ENCODE measurements at places on chromosomes 5 and 9.

DNA sequence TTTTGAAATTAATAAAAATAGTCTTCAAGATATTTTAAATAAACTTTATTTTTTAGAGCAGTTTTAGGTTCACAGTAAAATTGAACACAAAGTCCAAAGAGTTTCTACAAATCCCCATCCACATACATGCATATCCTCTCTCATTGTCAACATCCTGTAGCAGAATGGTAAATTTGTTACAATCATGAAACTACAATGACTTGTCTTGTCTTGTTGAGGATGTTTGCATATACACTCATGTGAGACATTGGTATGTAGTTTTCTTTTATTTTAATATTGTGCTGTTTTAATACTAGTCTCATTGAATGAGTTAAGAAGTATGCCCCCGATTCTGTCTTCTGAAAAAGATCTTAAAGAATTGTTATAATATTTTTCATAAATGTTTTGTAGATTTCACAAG lies 447.0 kb upstream of the EDIL3 start:
- no peak for DNase-seq

GRCh38 chr9:89822996-89823395 lies 218.2 kb downstream of the GADD45G start:
- no peak for DNase-seq

- no peak for DNase-seq
Observed at GRCh38 chr5:71633255-71634155, 46.4 kb downstream of the MCCC2 start.

DNA sequence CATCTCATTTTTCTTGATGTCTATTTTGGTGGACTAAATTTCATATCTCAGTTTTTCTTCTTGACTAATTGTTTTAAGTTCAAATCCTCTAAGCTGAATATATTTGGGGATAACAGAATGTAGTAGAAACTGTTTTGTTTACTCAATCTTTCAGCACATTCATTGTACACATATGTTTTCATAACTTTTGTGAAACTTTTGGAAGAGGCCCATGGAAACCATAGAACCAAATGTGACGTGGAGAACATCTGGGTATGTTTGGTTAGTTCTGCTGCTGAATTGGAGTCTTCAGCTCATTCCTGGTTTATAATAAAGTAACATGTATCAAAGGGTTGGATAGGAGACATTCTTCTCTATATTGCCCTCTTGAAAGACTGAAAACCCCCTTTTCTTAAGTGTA lies 88.4 kb downstream of the CCDC171 start:
- DNase-seq = no peak

DNA sequence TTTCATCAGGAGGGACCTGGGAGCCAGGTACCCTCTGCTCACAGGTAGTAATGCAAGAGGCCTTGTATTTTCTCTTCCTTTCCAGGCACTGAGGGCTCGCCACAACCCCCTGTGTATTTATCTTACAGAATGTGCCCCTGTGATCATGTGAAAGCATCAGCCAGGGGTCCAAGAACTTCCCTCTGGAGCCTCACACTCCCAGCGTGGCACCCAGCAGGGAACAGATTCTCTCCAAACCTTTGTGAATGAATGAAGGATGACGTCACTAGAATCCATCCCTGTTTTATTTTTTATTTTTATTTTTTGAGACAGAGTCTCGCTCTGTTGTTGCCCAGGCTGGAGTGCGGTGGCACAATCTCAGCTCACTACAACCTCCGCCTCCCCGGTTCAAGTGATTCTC lies 107.3 kb upstream of the IER5L start:
- peak; percentile 8 for DNase-seq

GRCh38 chr5:3181671-3182070 lies 414.0 kb upstream of the IRX1 start:
- no peak for DNase-seq

GRCh38 chr9:112655668-112656067 lies 62.2 kb downstream of the INIP start:
- DNase-seq = no peak

- no peak for DNase-seq
Observed at GRCh38 chr5:173648308-173648866, 31.9 kb upstream of the BOD1 start.

- DNase-seq = no peak
Observed at GRCh38 chr5:176884571-176884890, 14.6 kb downstream of the HK3 start.

GRCh38 chr9:113803811-113804589 lies 72.1 kb upstream of the ZNF618 start:
- DNase-seq = no peak

DNA sequence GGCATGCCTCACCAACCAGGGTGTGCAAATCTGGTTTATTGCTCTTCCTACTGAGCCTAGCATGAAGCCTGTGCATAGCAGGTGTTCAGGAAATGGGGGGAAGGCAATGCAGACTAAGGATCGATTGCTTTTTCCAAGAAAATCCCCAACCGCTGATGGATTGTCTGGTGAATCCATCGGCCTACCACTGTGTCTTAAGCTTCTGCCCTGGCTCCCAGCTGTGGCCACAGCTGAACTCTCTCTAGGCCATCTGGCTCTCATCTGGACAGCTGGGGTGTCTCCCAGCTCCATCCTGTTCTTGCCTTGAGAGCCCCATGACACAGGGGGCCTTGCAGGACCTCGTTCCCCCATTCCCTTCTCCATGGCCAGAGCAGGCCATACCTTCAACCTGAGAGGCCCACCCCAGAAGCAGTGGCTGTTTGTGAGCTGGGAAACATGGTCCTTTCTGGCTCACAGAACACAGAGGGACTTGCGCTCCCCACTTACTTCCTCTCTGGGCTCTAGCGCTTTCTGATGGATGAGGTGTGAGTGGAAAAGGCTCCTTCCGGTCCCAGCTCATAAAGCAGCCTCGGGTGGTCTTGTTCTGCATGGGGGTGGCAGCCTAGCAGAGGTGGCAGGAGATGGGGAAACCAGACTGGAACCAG lies 41.8 kb downstream of the COL27A1 start:
- DNase-seq = no peak

DNA sequence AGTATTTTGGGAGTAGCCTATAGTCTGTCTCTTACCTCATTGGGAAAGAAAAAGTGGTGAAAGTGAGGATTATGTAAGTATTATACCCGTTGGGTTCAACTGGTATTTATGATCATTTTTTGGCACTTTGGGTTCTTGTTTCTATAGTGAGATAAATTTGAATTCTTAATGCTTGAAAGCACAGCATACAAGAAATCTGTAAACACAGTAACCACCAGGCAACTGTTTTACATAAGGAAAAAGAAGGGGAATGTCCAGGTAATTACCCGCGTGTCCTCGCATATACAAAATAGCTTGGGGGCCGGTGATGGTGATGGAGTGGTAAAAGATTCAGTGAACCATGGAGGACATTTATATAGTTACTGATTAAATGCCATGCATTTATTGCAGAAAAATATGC lies 60.5 kb downstream of the BASP1 start:
- DNase-seq = no peak

DNA sequence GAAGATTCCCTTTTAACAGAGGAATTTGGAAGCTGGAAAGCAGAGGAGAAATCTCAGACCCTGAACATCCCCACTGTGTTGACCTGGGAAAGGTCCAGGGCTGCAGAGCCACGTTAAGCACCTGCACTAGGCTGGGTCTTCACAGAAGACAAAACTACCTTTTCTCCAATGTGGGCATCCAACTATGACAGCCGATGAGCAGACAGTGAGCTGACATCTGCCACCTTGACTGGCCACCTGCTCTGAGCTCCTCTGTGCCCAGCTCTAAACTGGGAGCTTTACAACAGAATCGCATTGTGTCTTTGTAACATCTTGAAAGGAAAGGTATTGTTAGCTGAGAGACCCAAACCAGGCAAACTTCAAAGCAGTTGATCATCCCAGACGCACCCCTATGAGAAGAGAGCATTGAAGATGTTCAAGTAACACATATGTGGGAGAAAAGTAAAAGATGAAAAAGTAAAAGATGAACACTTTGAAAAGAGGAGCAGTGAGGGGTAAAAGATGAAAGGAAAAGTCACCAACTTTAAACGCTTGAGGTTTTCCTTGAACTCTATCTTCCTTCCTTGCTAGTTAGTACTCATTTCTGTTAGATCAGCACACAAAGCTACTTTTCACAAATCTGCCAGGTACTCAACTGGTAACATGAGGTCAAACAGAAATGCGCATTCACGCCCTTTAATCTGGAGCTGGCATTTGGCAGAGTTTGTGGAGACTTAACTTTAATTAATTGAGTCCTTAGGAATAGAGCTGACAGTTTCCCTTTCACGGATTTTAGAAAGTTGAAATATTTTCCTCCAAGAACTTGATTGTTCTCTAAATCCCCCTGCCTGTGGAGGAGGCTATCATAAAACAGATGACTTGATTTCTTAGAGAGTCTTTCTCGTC lies 53.2 kb upstream of the CTXN3 start:
- DNase-seq = no peak

- no peak for DNase-seq
Observed at GRCh38 chr5:80437326-80437725, 29.5 kb downstream of the ZFYVE16 start.

- DNase-seq = no peak
Observed at GRCh38 chr9:103362986-103363385, 367.9 kb downstream of the CYLC2 start.

- no peak for DNase-seq
Observed at GRCh38 chr9:89863141-89863540, 258.3 kb downstream of the GADD45G start.

DNA sequence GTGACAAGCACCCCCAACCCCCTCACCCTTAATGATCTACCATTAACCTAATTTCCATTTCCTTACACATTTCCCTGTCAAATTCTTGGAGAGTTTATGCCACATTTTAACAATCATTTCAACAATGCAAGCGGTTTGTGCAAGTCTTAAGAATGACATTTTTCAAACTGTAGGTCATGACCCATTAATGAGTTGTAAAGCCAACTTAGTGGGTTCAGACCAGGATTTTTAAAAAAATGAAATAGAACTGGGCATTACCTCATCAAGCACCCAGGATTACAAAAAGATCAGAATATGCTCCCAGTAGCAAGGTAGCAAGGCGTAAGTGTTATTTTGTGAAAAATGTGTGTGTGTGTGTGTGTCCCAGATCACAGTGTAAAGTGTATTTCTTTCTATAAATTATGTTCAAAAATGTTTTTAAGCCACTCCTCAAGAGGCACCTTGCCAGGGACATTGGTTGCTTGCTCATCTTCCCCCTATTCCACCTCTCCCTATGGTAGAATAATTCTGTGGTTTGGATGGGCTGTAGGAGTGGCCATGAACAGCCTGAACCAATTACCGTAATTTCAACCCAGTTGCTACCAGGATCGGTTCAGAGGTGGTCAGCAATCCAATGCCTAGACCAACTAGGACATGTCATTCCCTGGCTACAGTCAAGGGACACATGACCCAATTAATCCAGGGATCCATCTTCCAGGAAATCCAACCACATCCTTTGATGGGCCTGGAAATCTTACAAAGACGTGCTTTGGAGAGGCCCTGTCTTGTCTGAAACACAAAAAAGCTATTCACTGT lies 14.4 kb upstream of the TGFBR1 start:
- DNase-seq = no peak

All from tibial artery (tissue), 4 donors.